Cerebellar nuclear complex (tissue), 1 donor: ENCODE measurements at places on chromosomes 16 and 17.

- DNase-seq, result no peak
Measured at GRCh38 chr17:69326377-69327059, 415 bp downstream of the ABCA5 start.

- no peak for DNase-seq
Measured at GRCh38 chr17:49358641-49359247, 3.3 kb downstream of the ZNF652 start.

DNA sequence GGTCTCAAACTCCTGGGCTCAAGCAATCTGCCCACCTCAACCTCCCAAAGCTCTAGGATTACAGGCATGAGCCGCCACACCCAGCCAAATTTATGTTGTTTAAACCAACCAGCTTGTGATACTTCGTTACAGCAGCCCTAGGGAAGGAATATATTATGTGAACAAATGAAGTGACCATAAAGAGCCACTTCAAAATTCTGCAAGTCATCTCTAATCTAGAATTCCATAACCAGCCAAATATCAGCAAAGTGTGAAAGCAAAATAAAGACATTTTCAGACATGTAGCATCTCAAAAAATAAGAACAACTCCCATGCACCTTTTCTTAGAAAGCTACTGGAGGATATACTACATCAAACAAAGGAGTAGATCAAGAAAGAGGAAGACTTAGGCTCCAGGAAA is 36.0 kb downstream of the AIPL1 start:
- DNase-seq, result no peak

- DNase-seq, result no peak
Measured at GRCh38 chr17:76623271-76624146, 20.0 kb downstream of the ST6GALNAC1 start.

GRCh38 chr16:15552507-15552906 is 90.4 kb downstream of the MARF1 start:
- peak; percentile 71 for DNase-seq

- DNase-seq, result no peak
Measured at GRCh38 chr17:42378959-42379594, 9.2 kb downstream of the STAT3 start.

GRCh38 chr17:40697297-40697696 is 6.3 kb downstream of the KRT24 start:
- no peak for DNase-seq

GRCh38 chr16:89693289-89693731 is 6.8 kb downstream of the CDK10 start:
- DNase-seq, result no peak

DNA sequence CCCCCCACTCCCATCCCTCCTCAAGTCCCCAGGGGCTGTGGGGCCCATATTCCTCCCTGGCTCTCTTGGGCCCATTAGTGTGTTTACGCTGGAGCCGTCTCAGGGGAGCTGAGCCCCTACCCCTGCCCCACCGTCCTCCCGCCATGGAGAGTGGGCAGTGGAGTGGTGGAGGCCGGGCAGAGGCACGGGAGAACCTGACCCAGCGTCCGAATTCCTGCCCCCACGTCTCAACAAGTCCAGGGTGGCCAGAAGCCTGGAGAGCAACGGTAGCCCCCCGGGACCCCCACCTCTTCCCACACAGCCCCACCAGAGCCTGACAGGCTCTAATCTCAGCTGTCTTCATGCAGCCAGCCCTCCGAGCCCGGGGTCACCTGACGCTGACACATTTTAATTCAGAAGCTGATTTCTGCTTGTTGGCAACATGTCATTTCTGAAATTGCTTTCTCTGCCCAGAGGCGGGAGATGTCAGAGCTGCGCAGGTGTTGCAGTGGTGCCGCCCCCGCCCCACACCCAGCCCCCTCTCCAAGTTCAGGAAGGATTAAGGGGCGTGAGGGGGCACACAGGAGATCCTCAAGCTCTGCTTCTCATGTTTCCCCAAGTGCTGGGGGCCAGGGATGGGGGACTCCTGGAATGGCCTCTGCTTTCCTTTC is 32.6 kb downstream of the WNT9B start:
- no peak for DNase-seq

GRCh38 chr17:74960570-74961342 is 11.8 kb downstream of the HID1 start:
- DNase-seq, result no peak

DNA sequence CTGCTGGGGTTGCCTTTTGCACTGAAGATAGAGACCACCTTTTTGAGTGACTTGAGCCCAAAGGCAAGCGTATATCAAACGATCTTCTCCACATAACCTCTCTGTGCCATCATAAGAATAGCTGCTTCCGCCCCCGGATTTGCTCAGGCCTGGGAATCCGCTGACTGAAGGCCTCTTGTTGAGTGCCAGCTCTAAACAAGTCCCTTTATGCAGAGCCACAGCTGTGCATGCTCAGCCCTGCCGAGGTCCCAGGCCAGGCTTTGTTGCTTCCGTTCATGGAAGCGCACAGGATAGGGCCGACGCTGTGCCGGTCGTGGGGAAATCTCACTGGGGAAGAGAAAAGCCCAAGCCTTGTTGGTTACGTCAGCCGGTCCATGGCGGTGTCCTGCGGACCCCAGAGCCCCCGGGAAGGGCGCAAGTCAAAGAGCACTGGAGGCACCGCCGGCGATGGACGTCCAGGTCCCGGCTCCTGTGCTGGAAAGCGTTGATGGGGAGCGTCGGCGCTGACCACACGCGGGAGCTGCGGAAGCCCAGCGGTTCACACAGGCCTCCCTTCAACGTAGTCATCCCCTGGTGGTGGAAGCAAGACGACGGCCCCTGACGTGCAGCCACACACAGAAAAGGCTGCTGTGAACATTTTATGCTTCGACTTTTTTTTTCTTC is 23.5 kb upstream of the RPL13 start:
- no peak for DNase-seq

GRCh38 chr17:63437287-63438091 is 8.6 kb downstream of the CYB561 start:
- DNase-seq, result no peak

DNA sequence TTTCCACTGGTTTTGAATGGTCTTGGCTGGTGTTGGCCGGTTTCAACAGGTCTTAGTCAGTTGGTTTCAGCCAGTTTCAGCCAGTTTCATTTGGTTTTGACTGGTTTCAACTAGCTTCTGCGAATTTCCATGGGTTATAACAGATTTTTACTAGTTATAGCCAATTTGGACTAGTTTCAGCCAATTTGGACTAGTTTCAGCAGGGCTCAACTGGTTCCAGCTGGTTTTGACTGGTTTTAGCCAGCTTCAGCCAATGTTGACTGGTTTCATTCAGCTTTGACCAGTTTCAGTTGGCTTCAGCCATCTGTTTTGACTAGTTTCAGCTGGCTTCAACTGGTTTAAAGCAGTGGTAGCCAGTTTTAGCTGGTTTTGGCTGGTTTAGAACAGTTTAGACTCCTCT is 432.6 kb downstream of the UTP18 start:
- DNase-seq, result no peak
